ENCODE measurements at places on chromosomes 11 and 22.

GRCh38 chr11:1403078-1403620 is 13.4 kb downstream of the BRSK2 start:
- no peak for DNase-seq

- peak; percentile 28 for DNase-seq
These were observed 23.1 kb upstream of the PSMA1 start for GRCh38 chr11:14543260-14543659.

DNA sequence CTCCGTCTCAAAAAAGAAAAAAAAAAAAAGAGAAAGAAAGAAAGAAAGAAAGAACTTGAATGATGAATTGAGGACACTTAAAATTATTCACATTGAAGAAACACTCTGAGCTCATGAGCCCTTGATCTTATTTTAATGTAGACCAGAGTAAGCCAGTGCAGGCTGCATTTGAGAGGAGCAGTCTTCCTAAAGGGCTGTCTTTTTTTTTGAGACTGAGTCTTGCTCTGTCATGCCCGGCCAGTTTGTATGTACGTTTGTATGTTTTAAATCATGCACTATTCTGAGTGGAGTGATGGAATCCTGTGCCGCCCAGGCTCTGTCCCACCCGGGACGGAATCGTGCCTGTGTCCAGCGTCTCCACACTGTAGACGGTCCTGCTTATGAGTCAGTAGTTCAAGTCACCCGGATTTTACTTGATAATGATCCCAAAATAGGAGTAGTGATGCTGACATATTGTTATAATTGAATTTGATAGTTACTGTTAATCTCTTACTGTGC is 9.6 kb downstream of the FGF4 start:
- no peak for DNase-seq

DNA sequence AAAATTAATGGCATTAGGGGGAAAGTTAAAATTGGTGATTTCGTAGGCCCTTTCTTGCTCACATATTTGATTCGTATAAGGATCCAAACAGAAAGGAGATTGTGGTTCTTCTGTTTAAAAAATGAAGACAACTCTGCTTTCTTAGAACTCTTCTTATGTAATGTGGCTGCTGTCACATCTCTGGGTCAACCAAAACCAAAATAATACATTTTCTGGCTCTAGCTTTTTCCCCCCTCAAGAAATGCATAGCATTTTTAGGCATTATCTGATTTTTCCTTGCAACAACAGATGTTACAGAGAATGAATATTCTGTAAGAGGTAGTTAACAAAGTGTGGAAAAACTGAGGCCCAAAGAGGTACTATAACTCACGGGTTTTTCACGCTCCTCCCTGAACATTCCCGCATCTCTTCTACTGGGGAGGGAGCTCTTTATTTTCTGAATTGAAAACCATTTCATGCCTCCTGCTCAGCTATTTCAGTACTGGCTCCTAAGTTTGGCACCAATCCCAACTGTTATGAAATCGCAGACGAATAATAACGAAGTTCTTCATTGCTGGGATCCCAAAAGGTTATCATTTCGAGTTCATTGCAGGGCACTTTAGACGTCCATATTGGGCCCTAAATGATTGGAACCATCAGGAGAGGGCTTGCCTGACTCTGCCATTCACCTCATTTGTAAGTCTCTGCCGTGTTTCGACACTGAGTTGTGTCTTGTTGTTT is 17.1 kb downstream of the GRAP2 start:
- DNase-seq = no peak

GRCh38 chr11:83158965-83159901 is 2.3 kb downstream of the PCF11 start:
- DNase-seq = no peak

DNA sequence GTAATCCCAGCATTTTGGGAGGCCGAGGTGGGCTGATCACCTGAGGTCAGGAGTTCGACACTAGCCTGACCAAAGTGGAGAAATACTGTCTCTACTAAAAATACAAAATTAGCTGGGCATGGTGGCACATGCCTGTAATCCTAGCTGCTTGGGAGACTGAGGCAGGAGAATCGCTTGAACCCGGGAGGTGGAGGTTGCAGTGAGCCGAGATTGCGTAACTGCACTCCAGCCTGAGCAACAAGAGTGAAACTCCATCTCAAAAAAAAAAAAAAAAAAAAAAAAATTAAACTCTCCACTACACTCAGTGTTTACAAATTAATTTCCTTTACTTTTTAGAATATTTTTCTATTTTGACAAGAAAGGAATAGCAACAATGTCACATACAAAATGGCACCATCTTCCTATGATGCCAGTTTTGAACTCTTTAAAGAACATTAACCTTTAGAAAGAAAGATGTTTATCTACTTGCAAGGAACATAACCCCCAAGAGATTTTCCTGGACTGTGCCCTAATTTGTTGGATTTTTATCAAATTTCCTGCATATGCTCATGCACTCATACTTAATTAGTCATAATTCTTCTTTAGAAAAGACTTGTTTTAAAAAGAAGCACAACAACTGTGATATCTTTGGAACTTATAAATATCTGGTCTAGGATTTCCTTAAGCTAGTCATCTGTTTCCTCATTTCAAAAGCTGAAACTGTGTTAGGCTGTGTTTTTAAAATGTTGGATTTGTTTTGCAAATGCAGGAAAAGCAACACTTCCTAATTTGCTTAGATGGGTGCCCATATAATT is 22.6 kb upstream of the HIPK3 start:
- peak; percentile 38 for DNase-seq

DNA sequence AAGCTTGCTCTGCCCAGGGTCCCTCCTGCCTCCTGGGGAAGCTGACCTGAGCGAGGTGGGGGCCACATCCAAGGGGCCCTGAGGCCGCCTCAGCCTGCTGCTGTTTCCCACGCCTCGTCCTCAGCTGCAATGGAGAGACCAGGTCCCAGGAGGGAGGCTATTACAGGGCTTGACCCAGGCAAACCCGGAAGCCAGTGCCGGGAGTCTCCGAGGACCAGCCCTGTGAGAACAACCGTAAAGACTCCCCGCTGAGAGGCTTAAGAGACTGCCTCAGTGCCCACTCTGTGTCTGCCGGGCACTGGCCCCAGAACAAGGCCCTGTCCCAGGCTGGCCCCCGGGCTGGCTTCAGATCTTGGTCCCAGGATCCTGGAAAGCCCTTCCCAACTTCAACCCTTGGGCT is 124.3 kb upstream of the FGF3 start:
- no peak for DNase-seq

DNA sequence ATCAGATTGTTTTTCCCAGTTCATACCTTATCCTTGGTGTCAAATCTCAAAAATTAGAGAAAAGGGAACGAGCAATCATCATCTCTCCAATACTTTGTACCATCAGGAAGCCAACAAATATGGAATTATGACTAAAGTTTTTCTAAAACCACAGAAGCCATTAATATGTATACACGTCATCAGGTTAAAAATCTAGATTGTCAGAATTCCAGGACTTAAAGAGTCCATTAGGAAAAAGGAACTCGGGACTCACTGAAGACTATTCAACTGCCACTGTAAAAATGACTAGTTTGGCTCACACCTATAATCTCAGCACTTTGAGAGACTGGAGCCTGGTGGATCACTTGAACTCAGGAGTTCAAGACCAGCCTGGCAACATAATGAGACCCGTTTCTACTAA is 344.4 kb upstream of the LRRC4C start:
- no peak for DNase-seq

GRCh38 chr11:73759610-73760134 is 1.2 kb downstream of the RAB6A start:
- peak; percentile 18 for DNase-seq

DNA sequence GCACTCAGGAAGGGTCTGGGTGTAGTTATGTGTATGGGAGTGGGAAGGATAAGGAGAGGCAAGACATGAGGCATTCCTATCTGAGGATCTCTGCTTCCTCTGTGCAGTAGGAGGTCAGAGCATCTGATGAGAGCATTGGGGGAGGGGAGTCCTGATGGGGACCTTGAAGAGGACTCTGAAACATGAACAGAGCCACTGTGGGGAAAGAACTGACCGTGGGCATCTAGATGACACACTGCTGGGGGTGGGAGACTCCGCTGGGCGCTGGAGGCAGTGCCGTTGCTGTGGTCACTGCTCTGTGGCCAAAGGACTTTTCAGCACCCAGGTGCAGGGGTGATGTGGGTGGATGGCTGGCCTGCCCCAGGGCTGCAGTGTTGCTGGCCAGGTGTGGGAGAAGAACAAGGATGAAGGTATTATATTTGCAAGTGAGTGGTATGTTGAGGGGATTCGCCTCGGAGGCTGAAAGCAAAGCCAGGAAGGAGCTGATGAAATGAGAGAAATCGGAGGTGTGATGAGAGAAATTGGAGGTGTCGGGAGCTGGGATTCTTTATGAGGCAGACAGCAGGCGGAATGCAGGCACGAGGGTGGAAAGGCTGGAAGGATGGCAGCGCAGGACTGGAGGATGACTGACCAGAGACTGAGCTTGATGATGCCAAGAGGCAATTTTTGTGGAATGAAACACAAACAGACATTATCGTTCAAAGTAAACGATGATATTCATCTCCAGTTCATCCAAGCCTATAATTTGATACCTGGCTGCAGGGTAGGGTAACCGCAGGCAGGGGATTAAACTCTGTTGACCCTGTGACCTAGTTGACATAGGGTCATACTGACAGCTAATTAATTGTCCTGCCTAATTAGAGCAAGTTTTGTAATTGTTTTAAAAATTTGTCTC is 19.4 kb upstream of the TMPRSS4 start:
- no peak for DNase-seq

DNA sequence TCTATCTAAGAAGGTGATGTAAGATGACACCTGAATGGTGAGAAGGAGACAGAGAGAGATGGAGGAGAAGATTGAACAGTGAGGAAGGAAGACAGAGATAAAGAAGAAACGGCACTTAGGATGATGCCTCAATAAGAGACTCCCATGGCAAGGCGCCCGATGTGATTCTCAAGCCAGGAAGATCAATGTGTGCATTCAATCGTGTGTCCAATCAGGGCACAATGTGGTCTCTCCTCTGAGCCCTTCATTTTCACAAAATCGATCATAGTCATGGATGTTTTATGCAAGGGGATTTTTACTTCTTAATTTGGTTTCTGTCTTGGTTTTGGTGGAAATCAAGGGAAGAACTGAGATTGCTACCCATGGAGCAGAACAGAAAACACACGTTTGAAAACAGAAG is 19.9 kb upstream of the TMPRSS13 start:
- no peak for DNase-seq

- peak; percentile 49 for DNase-seq
These were observed 16.3 kb downstream of the NECTIN1 start for GRCh38 chr11:119712459-119713358.

DNA sequence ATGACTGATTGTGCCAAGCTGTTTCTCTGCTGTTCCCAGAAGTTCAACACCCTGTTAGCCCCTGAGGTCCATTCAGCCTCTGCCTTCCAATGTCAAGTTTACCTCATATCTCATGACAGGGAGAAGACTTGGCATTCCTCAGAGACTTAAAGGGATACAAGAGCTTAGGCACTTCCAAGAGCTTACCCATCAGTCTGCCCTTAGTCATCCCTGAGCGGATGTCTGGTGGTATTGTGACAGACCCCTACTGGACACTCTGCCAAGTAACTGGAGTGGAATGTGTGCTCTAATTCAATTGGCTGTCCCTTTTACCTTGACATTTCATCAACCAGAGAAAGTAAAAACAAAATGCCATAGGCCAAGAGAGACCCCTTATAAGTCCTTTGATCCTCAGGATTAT is 151.5 kb downstream of the AASDHPPT start:
- DNase-seq = no peak

GRCh38 chr11:64092111-64092760 is 56.5 kb downstream of the FLRT1 start:
- peak; percentile 57 for DNase-seq

DNA sequence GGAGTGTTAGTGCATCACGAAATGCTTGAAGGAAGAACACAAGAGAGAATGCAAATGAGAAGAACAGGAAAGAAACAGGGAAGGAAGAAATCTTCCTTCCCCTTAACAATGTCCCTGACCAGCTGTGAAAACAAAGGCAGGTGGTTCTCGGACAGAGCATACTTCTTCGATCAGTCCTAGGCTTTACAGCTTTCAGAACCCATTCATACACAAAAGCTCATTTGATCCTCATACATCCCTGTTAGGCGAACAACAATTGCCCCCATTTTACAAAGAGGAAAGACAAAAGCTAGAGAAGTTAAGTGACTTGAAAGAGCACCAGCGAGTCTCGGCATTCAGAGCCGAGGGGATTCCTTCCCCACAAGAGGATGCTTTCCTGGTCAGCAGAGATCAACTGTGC is 57.2 kb upstream of the LRRC55 start:
- DNase-seq = no peak

- no peak for DNase-seq
These were observed at the start of gene MPZL2 for GRCh38 chr11:118263695-118264568. MPZL2 (minus strand) TSS chr11:118264297; CDS start chr11:118264153, 144 bp downstream.

DNA sequence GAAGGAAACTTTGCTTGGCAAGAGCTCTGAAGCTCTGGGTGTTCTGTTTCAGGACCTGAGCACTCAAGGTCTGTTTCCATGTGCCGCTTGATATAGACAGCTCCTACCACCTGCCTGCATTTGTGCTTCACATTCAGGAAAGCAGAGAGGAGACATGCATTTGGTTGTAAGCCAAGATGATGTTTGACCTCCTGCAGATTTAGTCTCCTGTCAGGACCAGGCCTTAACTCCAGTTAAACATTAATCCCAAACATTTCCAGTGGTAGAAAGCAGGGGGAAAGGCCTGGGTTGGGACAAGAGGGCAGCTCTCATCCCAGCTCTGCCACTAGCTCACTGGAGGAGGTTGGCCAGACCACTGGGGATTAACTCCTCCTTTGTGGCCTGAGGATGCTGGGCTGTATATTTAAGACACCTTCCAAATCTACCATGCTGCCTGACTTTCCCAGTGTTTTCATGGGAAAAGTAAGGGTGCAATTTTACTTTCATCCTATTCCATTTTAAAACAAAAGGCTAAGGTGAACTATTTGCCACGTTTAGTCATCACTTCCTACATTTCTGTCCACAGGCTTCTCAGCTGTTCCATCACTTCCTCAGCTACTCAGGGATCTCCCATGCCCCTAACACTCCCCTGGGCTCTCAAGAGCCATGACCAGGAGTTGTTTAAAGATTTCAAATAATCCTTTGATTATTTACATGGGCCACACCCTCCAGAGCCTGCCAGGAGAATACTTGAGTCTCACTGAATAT is 80.9 kb downstream of the INSC start:
- DNase-seq = no peak

DNA sequence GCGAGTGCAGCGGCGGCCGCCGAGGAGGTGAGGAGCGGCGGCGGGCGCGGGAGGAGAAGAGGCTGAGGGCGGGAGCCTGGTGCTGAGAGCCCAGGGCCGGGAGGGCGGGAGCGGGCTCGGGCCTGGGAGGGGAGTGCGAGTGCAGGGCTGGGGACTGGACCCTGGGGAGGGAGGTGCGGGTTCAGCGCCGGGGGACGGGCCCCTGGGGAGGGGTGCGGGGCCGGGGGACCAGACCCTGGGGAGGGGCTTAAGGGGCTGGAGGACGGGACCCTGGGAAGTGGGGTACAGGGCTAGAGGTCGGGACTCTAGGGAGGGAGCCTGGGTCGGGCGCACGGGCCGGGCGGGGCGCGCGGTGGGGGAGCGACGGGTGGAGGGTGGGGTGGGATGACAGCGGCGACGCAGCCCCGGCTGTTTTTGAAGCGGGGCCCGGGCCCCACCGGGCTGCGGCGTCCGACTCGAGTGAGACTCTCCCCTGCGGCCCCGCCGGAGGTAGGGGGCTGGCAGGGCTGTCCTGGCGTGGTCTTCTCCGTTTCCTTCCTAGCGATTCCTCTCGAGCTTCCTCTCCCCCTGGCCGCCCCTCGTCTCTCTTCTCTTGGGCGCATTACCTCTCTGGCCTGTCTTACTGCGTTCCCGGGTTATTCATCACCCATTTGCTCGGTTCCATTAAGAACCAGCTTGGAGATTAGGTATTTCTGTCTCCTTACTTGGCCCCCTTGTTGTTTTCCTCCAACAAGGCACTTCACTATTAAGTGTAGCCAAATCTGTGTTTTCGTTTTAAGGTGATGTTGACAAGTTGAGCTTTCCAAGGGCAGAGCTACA is 754 bp downstream of the NUP50 start:
- no peak for DNase-seq
